ENCODE measurements at places on chromosomes 12 and 14.

GRCh38 chr14:46840944-46841720 is 189.6 kb upstream of the RPL10L start:
- DNase-seq: no peak

- no peak for DNase-seq
Measured at GRCh38 chr14:60488175-60488574, 2.3 kb upstream of the C14orf39 start.

DNA sequence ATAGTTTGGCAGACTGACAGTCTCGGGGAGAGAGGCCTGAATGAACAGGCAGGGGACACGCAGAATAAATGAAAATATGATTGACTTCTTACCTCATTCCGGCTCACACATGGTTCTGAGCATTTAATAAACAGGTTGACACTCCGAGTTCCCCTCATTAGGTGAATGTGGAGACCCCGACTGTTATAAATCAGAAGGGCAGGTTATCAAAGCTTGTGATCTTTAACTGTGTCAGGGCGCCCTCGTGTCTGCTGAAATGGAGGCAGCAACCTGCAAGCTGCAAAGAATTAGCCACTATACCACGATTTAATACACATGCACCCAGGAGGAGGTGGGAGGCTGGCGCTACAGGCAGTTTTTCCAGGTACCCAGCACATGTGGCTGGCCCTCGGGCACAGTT is 627.5 kb downstream of the MED13L start:
- no peak for DNase-seq

DNA sequence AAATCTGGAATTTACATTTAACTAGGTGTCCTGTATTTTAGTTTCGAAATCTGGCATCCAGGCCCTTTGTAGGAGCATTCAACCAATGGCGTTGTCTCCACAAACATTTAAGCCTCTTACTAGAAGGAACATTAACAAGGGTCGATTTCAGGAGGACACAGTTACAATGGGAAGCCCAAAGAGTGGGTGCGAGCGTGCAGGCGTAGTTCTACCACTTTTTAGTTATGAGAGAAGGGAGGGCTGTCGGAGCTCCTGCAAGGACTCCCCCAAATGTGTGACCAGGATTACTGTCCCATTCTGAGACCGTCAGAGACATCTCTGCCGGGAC is 365 bp upstream of the ABHD4 start:
- no peak for DNase-seq

DNA sequence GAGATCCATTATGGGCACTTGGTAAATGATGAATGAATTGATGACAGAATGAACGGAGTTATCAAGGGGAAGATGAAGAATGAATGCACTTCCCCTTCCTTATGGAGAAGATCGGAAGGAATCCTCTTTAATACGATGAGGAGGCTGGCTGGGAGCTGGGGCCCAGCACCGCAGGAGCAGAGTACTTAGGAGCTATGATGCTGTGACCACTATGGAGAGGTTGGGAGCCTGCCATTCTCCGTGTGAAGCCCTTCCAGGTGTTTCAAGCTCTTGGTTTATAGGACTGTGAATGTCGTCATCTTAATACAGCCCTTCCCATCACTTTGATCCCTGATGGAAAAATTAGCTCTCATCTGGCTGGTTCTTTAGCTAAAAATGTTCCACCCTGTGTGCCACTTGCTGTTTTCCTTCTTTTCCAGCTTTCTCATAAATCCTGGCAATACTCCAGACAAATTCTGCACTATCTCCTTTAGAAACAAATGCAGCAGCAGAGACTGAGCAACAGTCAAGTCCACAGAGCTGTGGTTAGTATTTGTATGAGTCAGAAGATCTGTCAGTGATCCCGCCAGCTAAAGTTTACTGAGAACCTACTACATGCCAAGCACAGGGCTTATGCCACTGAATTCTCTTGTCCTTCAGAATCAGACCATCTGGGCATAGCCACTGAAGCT is 263.1 kb upstream of the CRY1 start:
- no peak for DNase-seq

DNA sequence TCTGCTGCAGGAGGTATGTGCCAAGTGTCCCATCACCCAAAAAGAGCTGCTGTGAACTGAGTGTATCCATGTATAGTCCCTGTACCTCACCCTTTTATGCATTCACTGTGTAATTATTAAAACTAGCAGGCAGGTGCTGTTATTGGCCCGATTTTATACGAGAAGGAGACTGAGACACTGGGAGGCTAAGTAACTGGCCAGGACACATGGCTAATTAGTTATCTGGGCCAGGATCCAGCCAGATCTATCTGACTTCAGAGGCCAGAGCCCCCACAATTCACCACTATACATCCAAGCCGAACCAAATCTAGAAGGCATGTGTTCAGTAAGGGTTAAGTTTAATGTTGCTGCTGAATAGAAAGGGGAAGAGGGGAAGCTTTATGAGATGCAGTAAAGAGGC is 73.4 kb downstream of the FRMD6 start:
- DNase-seq: no peak

DNA sequence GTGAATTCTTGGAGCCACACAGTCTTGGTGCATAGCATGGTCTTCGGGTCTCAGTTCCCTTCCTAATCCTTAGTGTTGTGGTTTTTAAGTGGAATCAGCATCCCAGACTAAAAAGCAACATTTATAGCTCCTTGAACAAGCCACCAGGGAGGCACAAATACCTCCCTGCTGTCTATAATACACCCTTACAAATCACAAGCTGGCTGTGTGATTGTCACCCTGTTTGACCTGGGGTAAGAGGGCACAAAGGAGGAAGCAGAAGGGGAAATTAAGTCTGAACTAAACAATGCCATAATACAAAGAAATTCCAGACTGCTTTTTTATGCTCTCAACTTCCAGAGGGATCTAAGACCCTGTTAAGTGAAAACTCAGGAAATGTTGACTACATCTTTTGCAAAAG is 7.7 kb upstream of the MMP19 start:
- DNase-seq: no peak

DNA sequence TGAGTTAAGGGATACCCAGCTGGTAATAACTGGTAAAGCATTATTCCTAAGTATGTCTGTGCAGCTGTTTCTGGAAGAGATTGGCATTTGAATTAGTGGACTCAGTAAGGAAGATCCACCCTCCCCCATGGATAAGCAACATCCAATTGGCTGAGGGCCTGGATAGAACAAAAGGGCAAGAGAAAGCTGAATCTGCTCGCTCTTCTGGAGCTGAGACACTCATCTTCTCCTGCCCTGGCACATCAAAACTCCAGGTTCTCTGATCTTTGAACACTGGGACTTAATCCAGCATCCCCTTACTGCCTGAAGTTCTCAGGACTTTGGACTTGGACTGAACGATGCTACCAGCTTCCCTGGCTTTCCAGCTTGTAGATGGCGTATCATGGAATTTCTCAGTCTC is 63.1 kb upstream of the CNOT2 start:
- no peak for DNase-seq

Data from cortex of kidney (tissue), 1 donor.